Right cardiac atrium (tissue), 5 donors: ENCODE measurements at places on chromosomes 2 and 18. TPM values are rescaled to one million over a fixed set of nuclear protein-coding genes. Genes with fewer than 3 reads are reported as not detected.

PAX3 gene
- total RNA-seq, result 0.34 TPM

MC4R gene
- not detected for total RNA-seq

DLGAP1 gene
- 0.31 TPM for total RNA-seq

PRSS56 gene
- total RNA-seq, result 0.11 TPM

MARCHF4 gene
- total RNA-seq, result 0.14 TPM

INHA gene
- 38.9 TPM for total RNA-seq

HOXD11 gene
- not detected for total RNA-seq

FOXI3 gene
- not detected for total RNA-seq

ASTL gene
- not detected for total RNA-seq
